Activated naive CD8-positive, alpha-beta T cell treated with anti-CD3 and anti-CD28 coated beads, Interleukin-2, amount 10 ng/mL, durations not matched to agents 7 days and 5 days (primary cell): ENCODE measurements at places on chromosomes 7 and 10. TPM values are rescaled to one million over a fixed set of nuclear protein-coding genes. Genes with fewer than 3 reads are reported as not detected.

Gene CYP2E1
- total RNA-seq: 0.80 TPM

Gene TACC2
- not detected for total RNA-seq

Gene POU6F2
- total RNA-seq: 0.20 TPM

Gene PDZD7
- total RNA-seq: 1.4 TPM

Gene ARHGAP21
- total RNA-seq: 29.6 TPM

Gene SRI
- total RNA-seq: 108 TPM

Gene HOXA9
- not detected for total RNA-seq

Gene TMEM72
- not detected for total RNA-seq

Gene ABCA13
- 0.17 TPM for total RNA-seq

Gene PLAU
- total RNA-seq: 0.61 TPM

Gene HOXA7
- not detected for total RNA-seq

Gene ZNF425
- total RNA-seq: 1.4 TPM
